ENCODE measurements at places on chromosomes 6 and 20.

- DNase-seq, result no peak
Measured at GRCh38 chr20:43835944-43836508, 78.6 kb upstream of the TOX2 start.

DNA sequence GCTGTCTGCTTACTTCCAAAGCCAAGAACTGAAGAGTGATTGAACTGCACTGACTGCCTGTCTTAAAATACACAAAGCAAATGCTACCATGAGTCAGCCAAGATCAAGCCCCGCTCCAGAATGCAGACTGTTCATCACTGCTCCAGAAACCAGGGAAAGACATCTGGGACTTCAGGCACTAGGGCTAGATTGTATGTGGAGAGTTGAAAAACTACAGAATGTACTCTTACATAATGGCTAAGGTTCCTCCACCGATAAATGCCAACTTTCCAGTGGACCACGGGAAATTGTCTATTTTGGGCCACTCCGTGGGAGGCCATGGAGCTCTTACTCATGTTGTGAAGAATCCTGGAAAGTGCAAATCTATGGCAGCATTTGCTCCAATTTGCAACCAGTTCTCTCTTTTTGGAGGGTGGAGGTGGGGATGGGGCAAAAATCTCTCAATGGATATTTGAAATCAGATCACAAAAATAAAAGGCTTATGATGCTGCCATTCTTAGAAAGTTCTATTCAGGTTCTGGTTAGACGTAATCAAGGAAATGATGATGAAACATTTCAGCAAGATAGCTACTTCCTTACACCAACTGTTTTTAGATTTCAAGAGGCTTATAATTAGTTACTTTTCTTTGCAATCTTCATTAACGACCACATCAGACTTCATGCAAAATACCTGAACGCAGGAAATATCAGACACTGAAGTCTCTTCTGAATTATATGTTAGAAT is 11.8 kb upstream of the CAP2 start:
- peak; percentile 38 for DNase-seq

DNA sequence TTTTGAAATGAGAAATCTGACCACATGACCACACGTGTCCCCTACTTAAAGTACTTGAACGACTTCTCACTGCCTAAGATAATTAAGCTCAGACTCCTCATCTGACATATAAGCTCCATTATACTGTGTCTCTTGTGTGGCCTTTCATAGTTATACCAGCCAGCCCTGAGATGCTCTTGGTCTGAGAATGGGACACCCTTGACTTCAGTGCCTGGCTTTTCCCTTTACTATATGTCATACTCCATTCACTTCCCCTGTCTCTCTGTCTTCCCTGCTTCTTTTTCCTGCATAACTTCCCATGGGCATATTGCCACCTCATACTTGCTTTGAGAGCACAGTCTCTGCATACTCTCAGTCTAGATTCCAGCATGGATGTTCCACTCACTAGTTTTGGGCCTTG is 53.4 kb upstream of the TINAG start:
- no peak for DNase-seq

- no peak for DNase-seq
Measured at GRCh38 chr20:50325651-50326050, 135.0 kb downstream of the CEBPB start.

DNA sequence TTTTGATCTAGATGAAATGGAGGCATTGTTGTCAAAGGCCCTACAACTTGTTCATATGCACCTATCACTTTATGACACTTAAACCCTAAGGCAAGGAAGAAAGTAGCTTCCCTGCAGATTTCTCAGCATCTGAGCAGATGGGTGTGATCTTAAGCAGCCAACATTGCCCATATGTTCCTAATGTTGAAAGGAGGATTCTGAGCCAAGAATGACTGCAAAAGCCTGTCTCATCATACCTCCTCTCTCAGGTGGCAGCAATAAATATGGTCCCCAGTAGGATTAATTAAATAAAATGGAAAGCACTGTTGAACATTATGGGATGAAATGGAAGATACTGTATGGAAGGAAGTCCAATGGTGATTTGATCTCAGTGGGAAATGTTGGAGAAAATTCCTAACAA is 538.1 kb upstream of the MAN1A1 start:
- DNase-seq, result no peak

DNA sequence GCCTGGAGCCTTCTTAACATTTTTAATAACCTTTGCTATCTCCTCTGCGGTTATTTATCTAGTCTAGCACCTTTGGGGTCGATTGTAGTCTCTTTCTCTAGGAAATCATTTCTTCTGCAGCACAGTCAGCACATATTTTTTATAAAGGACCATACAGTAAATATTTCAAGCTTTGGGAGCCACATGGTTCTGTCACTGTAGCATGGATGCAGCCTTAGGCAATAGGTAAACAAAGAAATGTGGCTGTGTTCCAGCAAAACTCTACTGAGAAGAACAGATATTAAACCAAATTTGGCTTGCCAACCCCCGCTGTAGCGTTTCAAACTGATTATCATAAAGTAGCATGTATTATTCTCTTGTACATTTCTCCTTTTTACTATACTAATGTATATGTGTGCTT is 95.7 kb downstream of the SLC23A2 start:
- DNase-seq, result no peak
